ENCODE measurements at places on chromosomes 11 and 22.

DNA sequence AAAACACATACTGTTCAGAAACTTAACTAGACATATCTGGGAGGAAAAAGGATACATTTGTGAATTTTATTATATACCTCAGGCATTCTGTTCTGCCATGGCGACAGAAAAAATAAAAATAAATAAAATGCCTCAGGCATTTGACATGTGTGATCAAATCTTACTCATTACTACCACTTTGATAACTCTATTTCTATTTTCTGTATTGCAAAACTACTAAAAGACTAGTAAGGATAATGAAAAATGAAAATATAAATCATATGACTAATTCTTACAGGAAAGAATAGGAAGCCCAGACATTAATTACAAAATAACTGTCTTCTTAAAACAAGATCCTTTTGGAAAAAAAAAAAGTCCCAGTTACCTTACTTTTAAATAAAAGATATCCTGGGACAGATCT lies 5.3 kb downstream of the PICALM start:
- DNase-seq: no peak

DNA sequence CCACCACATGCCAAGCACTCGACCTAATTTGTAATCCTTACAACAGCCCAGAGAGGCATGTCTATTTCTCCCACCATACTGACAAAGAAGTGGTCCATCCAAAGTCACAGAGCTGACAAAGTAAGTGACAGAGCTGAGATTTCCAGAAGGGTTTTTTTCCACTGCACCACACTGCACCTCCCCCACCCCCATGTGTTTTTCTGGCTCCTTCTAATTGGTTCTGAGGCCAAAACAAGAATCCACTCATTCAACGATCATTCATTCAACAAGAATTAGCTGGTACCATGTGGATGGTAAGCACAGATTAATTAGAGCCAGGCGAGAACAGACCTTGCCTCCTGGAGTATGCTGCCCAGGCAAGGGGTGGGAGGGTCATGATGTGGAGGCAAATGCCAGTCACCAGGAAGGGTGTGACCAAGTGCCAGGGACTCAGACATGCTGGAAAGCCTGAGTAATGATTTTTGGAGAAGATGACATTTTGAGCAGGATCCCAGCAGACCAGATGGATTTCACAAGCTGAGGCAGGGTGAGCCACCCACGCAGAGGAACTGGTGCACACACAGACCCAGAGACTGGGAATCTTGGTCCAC lies 14.9 kb upstream of the PRG2 start:
- no peak for DNase-seq

- no peak for DNase-seq
These were observed 35.6 kb downstream of the FBLN1 start for GRCh38 chr22:45538281-45538680.

DNA sequence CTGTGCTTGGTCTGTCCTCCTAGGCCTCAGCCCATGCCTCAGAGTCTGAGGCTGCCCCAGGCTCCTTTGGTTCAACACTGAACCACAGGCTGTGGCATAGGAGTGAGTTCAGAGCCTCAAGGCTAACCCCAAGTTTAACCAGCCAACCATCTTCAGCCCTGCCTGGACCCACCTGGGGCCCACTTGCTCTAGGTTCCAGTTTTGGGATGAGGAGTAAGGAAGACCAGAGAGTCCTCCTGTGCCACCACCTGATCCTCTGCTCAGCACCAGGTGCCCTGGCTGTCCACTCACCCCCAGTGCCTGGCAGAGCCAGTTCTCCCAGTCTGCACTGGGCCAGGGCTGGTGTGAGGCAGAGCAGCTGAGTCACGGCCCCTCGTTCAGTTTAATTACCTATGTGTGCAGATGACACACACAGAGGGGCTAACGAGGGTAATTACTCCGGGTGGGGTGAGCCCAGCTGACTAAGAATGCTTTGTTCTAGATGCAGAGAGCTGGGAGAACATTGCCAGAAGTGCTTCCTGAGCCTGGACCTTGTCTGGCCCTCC lies 12.0 kb upstream of the TMPRSS13 start:
- DNase-seq: no peak

DNA sequence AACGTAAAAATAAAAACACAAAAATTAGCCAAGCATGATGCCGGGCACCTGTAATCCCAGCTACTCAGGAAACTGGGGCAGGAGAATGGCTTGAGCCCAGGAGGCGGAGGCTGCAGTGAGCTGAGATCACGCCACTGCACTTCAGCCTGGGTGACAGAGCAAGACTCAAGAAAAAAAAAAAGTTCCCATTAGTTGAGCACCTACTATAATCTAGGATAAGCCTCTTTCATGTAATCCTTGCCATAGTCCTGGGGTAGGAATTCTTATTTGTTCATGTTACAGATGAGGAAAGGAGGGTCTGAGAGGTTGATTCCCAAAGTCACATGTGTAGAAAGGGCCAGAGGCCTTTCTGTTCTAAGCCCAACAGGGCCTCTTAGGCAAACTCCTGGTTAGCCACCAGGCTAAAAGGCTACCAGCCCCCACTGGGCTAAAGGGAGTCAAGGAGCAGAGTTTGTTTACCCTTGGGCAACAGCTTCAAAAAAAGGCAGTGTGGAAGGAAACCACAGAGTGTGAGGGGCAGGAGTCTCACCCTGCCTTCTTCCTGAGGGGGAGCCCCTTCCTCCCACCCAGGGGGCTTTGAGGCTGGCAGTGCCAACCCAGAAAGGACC lies 21.6 kb upstream of the CSNK1E start:
- no peak for DNase-seq

GRCh38 chr11:119295178-119295577 lies 21.8 kb downstream of the MCAM start:
- DNase-seq: no peak

GRCh38 chr11:108241330-108242037 lies 18.6 kb downstream of the ATM start:
- DNase-seq: no peak

- no peak for DNase-seq
These were observed 553 bp upstream of the USP47 start for GRCh38 chr11:11841116-11841722.

DNA sequence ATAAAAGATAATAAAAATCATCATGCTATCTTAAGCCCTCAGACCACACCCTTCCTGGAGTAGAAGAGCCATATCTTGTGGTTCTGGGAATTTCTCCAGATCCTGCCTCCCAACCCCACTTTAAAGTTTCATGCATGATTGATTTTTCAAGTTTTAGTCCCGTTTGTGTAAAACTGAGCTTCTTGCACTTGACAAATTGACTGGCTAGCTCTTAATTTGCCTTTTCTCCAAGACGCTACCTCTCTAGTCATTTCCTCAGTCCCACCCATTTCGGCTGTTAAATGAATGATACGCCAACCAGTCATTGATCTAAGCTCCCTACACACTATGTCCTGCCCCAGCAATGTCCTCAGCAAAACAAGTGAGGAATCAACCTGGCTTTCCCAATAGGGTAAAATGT lies 71.8 kb upstream of the TEAD1 start:
- DNase-seq: no peak

DNA sequence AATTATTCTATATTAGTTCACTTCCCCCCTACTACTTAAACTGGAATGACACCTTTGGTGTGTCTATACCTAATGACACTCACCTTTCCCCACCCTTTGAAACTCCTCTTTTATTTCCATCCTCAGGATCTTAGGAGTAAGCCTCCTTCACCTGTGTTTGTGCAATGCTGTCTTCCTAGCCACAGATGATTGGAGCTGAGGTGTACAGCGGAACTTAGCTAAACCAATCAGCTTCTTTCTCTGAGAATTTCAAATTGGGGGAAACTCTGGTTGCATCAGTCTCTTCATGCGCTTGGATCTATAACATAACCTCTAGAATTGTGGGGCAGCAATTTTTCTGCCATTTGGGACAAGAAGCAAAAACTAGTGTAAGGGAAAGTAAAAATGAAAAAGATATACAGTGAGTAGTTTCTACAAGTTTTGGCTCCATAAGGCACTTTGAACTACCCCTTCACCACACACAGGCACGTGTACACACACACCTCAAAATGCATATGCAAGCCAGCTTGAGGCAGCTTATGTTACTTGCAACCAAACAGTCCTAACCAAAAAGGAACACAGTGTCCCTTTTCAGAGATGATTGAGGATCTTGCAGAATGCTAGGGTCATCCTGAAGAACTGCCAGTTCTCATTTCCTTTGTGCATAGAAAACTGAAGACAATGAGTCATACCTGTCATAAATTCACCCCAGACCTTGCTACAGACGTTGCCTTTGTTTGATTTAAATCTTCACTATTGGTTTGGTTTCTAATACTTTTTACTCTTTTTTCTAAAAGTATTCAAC lies 36.0 kb upstream of the LDLRAD3 start:
- DNase-seq: no peak

GRCh38 chr22:41845380-41846267 lies 12.7 kb downstream of the SREBF2 start:
- no peak for DNase-seq

DNA sequence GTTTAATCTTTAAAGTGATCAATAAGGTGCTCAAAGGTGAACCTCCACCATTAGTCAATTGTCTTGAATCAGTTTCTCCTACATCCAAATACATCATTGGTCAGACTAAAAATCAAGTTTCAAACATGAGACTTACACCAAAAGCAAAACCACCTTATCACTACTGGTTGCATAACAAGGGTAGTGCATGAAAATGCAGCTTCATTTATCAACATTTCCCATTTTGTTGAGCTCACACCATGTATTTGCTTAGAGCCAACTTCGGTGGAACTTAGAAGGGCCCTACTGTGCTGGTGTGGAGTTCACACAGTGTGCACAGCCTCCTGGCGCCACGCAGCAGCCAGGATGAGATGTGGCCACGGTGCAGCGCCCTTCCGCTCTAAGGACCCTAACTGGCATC lies 23.1 kb upstream of the PHLDA2 start:
- no peak for DNase-seq

DNA sequence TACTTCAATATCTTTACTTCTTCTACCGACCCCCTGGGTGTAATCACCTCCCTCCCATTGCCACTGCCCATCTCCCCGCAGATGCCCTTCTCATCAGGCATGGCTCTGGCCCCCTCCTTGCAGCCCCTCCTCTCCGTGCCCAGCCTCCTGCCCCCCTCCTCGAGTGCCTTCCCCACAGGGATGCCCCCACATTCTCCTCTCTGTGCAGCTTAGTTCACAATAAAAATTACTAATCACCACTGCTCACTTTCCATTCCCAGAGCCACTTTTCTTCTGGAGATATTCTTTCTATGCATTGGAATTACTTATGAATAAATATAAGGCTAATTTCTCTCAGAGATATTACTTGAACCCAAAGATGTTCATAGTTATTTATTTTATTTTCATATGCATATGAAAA lies 22.1 kb downstream of the IFITM10 start:
- DNase-seq: no peak

DNA sequence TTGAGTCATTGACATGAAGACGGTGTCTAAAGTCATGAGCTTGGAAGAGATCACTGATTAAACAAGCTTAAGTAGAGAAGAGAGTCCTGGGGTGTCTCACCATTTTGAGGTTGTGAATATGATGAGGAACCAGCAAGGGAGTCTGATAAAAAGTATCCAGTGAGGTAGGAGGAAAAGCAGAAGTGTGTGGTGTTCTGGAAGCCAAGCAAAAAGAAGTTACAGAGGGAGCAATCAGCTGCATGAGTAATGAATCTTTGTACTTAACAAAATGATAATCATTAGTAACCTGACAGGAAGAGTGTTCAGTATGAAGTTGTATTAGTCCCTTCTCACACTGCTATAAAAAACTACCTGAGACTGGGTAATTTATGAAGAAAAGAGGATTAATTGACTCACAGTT lies 131.3 kb downstream of the C11orf87 start:
- DNase-seq: no peak

GRCh38 chr22:42800451-42801251 lies 56.4 kb downstream of the ARFGAP3 start:
- DNase-seq: no peak

- DNase-seq: no peak
These were observed 233.0 kb downstream of the FAM76B start for GRCh38 chr11:95556342-95557163.

DNA sequence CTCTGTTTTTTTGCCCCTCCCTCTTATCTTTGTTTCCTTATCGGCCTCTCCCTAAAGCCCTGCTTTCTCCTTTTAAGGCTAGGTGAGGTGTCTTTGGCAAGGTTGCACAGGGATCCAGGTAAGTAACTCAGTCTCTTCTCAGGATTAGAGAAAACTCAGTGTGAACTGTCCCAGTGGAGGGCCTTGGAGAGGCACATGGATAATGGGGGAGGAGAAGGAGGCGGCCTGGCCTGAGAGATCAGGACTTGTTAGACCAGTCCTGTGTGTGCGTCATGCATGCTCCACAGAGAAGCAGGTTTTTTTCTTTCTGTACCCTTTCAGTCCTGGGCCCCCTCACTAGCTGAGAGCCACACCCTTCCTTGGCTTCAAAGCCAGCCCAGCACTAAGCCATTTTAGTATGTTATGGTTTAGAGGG lies 19.9 kb downstream of the CTNND1 start:
- DNase-seq: no peak

Data from activated CD4-positive, CD25-positive, alpha-beta regulatory T cell (primary cell).